MG63 (cell line): ENCODE measurements at places on chromosomes 5 and 9. TPM values are rescaled to one million over a fixed set of nuclear protein-coding genes. Genes with fewer than 3 reads are reported as not detected.

DNA sequence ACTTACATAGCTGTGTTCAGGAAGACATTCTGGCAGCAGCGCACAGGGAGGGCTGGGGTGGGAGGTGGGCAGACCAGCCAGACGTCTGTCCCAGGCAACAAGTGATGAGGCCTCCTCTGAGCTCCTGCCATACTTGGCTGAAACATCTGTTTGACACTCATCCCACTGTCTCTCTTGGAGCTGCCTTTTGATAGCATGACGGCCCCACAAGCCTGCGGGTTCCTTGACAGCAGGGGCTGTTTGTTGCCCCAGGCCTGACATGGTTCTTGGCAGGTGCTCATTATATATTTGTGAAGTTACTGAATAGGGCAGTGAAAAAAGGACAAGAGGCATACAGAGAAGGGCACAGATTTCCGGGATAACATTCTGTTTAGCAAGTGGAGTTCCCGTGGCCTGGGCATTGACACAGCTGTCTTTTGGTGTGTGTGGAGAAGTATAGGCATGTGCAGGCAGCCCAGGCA, 22.2 kb upstream of the B4GALT1 start:
- no peak for DNase-seq

DNA sequence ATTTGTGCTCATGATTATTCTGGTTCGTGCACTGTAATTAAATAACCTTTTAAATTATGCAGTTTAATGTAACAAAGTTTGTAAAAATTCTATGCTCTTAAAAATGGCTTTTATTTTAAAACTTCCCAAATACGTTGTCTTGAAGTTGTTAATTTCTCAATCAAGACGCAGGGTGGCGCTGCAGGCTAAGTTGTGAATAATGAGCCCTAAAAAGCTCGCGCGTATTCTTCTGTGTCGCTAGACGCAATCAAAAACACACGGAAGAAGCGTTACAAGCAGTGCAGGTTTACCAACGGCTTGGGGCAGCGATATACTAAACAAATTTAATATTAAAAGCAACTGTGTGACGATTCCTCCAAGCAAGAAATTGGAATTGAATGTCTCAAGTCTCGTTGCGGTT, at the start of gene PCDHB4:
PCDHB4 (plus strand) TSS at position 256 of the 400 bp plus-strand sequence. CDS start 181 bp downstream, outside the sequence.
- no peak for DNase-seq

DNA sequence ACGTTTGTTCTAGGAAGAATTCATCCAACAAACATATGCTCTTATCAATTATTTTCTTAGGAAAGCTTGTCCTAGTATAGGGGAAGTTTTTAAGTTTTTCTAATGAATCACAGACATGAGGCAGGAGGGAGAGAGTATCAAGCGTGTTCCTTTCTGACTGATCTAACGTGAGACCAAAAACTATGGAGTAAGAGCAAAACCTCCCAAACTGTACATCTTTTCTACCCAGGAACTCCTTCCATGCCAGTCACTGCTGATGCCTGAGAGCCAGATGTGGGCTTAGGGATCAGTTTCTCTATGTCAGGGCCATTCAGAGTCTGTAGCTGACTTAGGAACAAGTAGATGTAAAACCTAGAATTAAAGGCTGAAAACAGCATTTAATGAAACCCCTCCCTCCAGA, 51.7 kb upstream of the NFIB start:
- no peak for DNase-seq

GRCh38 chr5:120151825-120152224, 312.3 kb upstream of the PRR16 start:
- DNase-seq = no peak

DNA sequence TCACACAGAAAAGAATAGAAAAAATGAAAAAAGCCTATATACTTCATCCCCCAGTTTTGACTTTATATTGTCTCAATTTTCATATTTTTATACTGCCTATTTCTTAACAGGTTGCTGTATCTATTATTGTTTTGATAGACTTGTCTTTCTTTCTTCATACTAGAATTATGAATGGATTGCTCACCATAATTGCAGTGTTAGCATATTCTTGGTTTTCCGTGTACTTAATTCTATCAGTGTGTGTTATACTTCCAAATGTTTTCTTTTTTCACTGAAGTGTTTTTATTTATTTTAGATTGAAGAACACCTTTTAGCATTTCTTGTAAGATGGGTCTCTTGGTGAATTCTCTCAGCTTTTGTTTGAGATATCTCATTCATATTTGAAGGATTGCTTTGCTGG, 38.7 kb downstream of the MTRR start:
- DNase-seq = no peak

Gene SLC6A3
- total RNA-seq = not detected in 2 replicates

Gene PLPP7
- 8.1 and 16.3 TPM in 2 replicates for total RNA-seq

Gene PDGFRB
- total RNA-seq = 6.1 and 10.4 TPM in 2 replicates

Gene TSSK1B
- not detected in 2 replicates for total RNA-seq
